ENCODE measurements at places on chromosomes 13 and 19.

DNA sequence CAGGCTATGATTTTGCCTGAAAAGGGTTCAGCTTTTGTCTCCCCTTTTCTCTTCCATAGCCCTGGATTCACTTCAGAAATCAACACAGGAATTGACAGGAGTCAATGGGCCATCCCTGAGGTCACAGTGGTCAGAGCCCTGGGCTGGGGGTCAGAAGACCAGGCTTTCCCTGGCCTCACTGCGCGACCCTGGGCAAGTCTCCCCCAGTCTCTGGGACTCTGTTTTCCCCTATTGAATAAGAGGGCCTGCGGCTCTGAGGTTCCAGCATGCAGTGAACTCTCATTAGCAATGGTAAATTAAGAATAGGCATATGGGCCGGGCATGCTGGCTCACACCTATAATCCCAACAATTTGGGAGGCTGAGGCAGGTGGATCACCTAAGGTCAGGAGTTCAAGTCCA is 30.7 kb upstream of the VSTM2B start:
- DNase-seq = no peak

DNA sequence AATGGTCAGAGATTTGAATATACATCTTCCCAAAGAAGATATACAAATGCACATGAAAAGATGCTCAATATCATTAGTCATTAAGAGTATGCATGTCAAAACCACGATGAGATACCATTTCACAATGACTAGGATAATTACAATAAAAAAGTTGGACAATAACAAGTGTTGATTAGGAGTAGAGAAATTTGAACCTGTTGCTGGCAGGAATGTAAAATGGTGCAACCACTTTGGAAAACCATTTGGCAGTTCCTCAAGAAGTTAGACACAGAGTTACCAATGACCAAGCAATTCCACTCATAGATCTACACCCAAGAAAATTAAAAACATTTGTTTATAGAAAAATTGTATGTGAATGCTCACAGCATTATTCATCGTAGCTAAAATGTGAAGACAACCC is 33.2 kb upstream of the STARD13 start:
- no peak for DNase-seq

DNA sequence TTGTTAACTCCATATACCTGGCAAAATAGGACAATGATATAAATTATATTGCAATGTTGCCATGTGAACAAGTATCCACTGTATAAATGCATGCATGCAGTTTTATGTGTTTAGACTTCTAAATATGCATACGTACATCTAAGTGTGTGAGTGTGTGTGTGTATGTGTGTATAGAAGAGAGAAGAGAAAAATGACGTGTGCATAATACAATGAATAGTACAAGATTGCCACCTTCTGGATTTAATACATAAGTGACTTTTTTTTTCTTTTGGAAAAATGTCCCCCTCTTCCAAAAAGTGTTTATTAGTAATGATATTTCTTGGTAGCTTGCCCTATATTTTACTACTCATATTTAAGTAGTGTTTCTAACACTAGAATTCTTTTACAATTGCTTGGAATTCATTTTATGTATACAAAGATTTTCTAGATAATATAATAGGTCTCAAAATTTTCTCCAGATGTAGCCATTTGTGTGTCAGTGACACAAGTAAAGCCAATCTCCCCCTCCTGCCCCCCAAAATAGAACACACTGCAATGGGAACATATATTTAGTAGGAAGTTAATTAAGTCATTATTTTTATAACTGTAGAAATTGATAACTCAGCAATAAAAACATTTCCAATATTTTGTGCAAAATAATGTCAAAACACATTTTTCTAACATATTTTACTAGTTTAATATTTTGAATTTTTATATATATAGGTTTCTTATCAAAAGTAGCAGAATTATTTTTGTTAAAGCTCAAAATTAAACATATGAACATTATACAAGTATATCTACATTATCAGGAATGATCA is 783.3 kb upstream of the ATXN8OS start:
- DNase-seq = no peak

- DNase-seq = peak; percentile 98
Observed at GRCh38 chr19:2167896-2168618, 4.3 kb downstream of the DOT1L start.

GRCh38 chr13:93953841-93954240 is 525.6 kb downstream of the DCT start:
- no peak for DNase-seq

- peak; percentile 69 for DNase-seq
Observed at GRCh38 chr19:862581-863314, 3.3 kb downstream of the CFD start.

- no peak for DNase-seq
Observed at GRCh38 chr13:83516781-83517180, 365.5 kb downstream of the SLITRK1 start.

GRCh38 chr13:30529085-30529834 is 63.5 kb upstream of the HMGB1 start:
- DNase-seq = no peak

DNA sequence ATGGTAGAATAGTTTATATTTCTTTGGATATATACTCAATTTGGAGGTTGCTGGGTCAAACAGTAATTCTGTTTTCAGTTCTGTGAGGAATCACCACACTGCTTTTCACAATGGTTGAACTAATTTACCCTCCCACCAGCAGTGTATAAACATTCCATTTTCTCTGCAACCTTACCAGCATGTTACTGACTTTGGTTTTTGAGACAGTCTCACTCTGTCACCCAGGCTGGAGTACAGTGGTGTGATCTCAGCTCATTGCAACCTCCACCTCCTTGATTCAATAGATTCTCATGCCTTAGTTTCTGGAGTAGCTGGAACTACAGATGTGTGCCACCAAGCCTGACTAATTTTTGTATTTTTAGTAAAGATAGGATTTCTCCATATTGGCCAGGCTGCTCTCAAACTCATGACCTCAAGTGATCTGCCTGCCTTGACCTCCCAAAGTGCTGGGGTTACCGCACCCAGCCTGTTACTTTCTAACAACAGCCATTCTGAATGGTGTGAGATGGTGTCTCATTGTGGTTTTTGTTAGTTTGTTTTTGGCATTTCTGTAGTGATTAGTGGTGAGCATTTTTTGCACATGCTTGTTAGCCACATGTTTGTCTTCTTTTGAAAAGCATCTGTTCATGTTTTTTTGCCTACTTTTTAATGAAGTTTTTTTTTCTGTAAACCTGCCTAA is 12.5 kb downstream of the ZNF714 start:
- no peak for DNase-seq

DNA sequence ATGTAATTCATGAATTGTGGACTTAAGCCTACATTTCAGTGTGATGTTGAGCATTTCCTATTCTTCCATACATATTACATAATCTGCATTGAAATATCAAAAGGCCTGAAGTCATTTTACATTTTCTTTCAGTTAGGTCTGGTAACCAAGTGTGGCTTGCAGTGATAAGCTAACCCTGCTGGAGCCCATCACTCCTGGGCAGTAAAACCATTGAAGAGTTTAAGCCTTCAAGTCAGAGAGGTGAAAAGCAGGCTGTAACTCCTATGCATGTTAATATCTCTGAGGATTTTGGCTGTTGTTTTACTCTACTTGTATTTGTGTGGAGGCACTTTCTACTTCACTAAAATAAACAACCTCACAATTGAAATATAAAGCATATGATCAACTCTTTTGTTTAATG is 248.8 kb downstream of the SLITRK5 start:
- DNase-seq = no peak

- DNase-seq = no peak
Observed at GRCh38 chr13:96806746-96807145, 187.5 kb downstream of the OXGR1 start.

GRCh38 chr19:3963458-3964255 is 7.2 kb downstream of the DAPK3 start:
- no peak for DNase-seq

GRCh38 chr19:30014770-30015169 is 72.7 kb downstream of the URI1 start:
- no peak for DNase-seq

- DNase-seq = peak; percentile 56
Observed at GRCh38 chr19:3073159-3073563, 10.9 kb upstream of the TLE5 start.

DNA sequence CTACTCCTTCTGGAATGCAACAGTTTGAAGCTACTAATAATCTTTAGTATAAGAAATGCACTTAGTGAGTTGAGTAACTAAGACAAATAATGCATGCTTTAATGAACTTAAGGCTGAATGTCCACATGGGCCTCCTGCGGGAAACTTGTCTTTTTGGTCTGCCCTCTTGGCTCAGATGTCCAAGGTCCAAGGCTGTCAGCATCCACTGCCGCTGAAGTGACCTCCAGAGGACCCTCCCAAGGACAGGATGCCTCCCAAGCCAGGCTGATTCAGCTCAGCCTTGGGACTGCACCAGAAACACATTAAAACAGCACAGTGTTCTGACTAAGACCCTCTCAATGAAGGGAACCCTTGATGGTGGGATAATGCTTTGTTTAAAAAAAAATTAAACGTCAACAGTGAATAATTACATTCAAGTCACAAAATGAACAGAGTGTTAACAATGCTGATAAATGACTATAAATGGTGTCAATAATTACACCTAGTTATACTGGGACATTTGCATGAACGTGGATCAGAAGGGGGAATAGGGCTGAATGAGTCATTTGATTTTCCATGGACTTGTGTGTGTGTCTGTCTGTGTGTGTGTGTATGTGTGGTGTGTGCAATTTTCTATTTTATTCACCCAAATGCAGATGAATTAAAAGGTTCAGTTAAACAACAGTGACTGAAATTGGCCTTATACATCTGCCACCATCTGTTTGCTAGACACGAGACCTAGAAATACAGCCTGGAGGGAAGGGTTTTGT is 150.5 kb downstream of the COL4A1 start:
- DNase-seq = no peak

DNA sequence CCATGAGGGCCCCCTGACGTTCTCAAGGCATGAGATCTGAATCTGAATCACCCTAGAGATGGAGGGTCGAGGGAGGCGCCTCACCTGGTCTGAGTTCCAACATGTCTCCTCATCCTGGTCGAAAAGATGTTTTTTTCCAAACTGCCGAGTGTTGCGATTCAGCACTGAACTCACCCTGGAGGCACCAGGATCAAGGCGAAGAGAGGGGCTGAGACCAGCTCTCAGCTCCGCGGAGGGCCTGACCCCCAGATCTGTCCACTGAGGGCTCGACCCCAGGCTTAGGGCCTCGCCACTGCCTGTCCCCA is 555 bp downstream of the NR2C2AP start:
- no peak for DNase-seq

GRCh38 chr13:38947054-38947453 is 43.6 kb downstream of the STOML3 start:
- DNase-seq = no peak

DNA sequence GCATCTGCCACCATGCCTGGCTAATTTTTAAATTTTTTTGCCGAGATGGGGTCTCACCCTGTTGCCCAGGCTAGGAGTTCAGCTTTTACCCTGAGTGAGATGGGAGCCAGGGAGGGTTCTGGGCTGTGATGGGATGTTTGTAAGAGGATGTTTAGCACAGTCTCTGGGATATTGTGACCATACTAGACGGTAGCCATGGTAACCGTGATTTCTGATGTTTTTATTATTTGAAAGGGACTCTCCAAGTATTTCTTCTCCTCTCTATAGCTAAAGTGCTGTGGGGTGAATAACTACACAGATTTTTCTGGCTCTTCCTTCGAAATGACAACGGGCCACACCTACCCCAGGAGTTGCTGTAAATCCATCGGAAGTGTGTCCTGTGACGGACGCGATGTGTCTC is 10.4 kb downstream of the TSPAN16 start:
- no peak for DNase-seq

DNA sequence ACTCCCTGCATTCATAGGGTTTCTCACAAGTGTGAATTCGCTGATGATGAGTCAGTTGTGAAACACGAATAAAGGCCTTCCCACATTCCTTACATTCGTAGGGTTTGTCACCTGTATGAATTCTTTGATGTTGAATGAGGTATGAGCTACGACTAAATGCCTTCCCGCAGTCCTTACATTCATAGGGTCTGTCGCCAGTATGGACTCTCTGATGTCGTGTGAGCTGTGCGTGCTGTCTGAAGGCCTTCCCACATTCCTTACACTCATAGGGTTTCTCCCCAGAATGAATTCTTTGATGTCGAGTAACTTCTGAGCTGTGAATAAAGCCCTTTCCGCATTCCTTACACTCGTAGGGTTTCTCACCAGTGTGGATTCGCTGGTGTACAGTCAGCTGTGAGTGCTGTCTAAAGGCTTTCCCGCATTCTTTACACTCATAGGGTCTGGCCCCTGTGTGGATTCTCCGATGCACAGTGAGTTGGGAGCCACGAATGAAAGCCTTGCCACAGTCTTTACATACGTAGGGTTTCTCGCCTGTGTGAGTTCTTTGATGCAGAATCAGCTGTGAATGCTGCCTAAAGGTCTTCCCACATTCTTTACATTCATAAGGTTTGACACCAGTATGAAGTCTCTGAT is 30.5 kb upstream of the COX7A1 start:
- no peak for DNase-seq

- DNase-seq = no peak
Observed at GRCh38 chr13:63425131-63425530, 2009.5 kb upstream of the PCDH20 start.

GRCh38 chr19:5575590-5575989 is 7.8 kb upstream of the TINCR start:
- DNase-seq = no peak

DNA sequence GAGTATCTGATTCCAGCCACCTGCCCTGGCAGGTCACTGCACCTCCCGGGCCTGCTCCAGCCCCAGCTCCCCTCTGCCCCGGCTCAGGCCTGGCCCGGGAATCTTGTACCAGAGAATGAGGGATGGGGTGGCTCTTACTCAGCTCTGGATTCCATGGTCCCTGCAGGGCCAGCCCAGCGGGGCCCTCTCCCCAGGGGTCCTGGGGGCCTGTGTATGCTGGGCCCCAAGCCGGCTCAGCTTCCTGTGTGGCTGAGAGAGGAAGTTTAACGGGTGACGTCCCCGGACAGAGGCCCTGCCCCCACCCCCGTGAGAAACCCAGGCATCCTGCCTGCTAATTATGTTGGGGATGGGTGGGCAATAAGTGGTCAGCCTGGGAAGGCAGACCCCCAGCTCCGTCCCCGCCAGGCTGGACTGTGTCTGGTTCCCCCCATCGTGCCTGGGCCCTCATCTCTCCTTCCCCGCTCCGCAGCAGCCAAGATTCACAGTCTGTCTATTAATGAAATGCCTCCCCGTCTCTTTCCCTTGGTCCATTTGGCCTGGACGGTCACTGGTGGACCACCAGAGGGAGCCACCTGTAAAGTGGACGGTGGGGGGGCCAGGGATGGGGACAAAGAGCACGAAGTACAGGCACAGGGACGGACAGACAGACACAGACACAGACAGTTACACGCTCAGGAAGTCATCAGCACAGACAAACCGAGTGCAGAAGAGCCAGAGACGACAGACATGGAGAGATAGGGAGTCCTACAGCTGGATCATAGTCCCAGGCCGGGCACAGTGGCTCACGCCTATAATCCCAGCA is at the start of gene DENND1C:
TSS of gene DENND1C (minus strand) at position 247 of the 802 bp plus-strand sequence. CDS start at position 155, 92 bp downstream.
- DNase-seq = peak; percentile 58

GRCh38 chr19:48544856-48545750 is 6.9 kb upstream of the SULT2B1 start:
- no peak for DNase-seq

GRCh38 chr13:101829484-101829883 is 377.0 kb downstream of the ITGBL1 start:
- DNase-seq = no peak

Measured in suppressor macrophage treated with lipopolysaccharide for 1 hour (primary cell).